ENCODE measurements at places on chromosomes 6 and 20. TPM values are rescaled to one million over a fixed set of nuclear protein-coding genes. Genes with fewer than 3 reads are reported as not detected.

The FAM162B gene
- not detected for total RNA-seq

The PACSIN1 gene
- total RNA-seq, result 0.98 TPM

The UNC93A gene
- not detected for total RNA-seq

The SLC17A2 gene
- not detected for total RNA-seq

The B4GALT5 gene
- 23.7 TPM for total RNA-seq

The LAMP5 gene
- not detected for total RNA-seq

The PRSS35 gene
- total RNA-seq, result not detected

The PLAGL1 gene
- total RNA-seq, result 27.0 TPM

The FOXF2 gene
- not detected for total RNA-seq

The TMEM217 gene
- total RNA-seq, result 1.9 TPM

The TSBP1 gene
- not detected for total RNA-seq

The SH3BGRL2 gene
- total RNA-seq, result 10.8 TPM

The ZSCAN23 gene
- total RNA-seq, result 0.22 TPM

The ERVFRD-1 gene
- total RNA-seq, result 0.04 TPM

The KIF3B gene
- 9.8 TPM for total RNA-seq

The HLA-DQA2 gene
- not detected for total RNA-seq

The TMEM242 gene
- total RNA-seq, result 17.0 TPM

The SNAI1 gene
- total RNA-seq, result 13.4 TPM

The FLOT1 gene
- total RNA-seq, result 124 TPM

The ANKRD6 gene
- 0.13 TPM for total RNA-seq
